ENCODE measurements at places on chromosomes 5 and 9.
A peak's percentile ranks its signal among the peaks of the same experiment; 100 is the strongest.

DNA sequence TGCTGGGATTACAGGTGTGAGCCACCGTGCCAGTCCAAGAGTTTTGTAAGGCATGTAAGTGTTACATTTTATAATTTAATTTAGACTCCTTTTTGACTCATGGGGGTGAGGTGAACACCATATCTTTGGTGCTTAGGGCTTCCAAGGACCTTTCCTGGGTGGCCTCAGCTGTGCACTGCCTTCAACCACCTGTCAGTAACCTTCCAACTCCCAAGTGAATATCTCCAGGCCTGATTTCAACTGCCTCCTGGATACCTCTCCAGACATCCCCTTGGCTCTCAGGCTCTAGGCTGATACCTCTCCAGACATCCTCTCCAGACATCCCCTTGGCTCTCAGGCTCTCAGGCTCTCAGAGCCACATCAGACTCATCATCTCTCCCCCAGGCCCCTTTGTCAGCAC lies 30.9 kb upstream of the TTLL11 start:
- no peak for DNase-seq

- no peak for DNase-seq
Measured at GRCh38 chr5:174273325-174273724, 227.8 kb downstream of the NSG2 start.

GRCh38 chr5:133781436-133782225 lies 169.3 kb upstream of the FSTL4 start:
- DNase-seq = no peak

- peak; percentile 98 for DNase-seq
Measured at GRCh38 chr9:127980706-127981558, at the start of gene EEIG1. EEIG1 (minus strand) TSS chr9:127980989; CDS start chr9:127980137, 852 bp downstream.

DNA sequence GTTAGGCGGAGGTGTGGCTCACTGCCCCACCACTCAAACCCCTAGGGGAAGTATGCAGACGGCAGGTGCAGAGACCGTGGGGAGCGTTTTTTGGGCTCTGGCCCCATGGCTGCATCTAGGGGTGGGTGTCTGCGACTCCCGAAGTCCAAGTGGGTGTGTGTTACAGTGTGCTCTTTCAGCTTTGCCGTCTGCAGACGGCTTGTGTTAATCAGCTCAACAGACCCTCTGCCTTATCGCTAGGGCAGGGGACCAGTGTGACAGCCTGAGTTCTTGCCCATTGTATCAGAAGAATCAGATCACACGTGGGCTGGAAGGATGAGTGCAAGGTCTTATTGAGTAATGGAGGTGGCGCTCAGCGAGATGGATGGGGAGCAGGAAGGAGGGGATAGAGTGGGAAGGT lies 162.8 kb downstream of the ENC1 start:
- DNase-seq = no peak
